ENCODE measurements at places on chromosomes 1 and 21. TPM values are rescaled to one million over a fixed set of nuclear protein-coding genes. Genes with fewer than 3 reads are reported as not detected.

Gene CTTNBP2NL
- polyA plus RNA-seq: 2.5 TPM

GRCh38 chr1:197933647-197934046, 16.5 kb downstream of the LHX9 start:
- H3K27ac ChIP-seq: no peak overlapping the region
- DNase-seq: no peak
- H3K27me3 ChIP-seq: peaks cover 18% of the 10 kb centered on the region
- H3K4me3 ChIP-seq: no peak overlapping the region
- H3K36me3 ChIP-seq: no peaks in the 10 kb centered on the region
- H3K4me1 ChIP-seq: peaks cover 3% of the 10 kb centered on the region

DNA sequence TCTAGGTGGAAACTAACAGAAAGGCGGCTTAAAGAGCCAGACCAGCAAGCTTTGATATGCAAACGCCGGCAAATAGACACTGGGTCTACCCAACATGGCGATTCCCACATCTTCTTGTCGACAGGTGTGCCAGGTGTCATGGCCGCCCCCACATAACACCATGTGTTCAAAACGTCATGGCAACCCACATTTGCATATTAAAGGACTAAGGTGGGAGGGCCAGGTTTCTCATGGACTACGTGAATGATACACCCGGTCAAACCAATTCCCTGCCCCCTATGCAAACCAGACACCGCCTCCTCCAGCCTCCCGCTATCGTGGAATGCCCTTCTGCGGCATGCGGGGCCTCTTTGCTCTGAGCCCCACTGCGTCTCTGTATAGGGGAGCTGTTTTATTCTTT, 41.3 kb downstream of the ICOSLG start:
- H3K4me1 ChIP-seq: no peaks in the 10 kb centered on the region
- no peak overlapping the region for H3K4me3 ChIP-seq
- H3K36me3 ChIP-seq: no peaks in the 10 kb centered on the region
- H3K27ac ChIP-seq: no peak overlapping the region

Gene CAMTA1
- 68.7 TPM for polyA plus RNA-seq

DNA sequence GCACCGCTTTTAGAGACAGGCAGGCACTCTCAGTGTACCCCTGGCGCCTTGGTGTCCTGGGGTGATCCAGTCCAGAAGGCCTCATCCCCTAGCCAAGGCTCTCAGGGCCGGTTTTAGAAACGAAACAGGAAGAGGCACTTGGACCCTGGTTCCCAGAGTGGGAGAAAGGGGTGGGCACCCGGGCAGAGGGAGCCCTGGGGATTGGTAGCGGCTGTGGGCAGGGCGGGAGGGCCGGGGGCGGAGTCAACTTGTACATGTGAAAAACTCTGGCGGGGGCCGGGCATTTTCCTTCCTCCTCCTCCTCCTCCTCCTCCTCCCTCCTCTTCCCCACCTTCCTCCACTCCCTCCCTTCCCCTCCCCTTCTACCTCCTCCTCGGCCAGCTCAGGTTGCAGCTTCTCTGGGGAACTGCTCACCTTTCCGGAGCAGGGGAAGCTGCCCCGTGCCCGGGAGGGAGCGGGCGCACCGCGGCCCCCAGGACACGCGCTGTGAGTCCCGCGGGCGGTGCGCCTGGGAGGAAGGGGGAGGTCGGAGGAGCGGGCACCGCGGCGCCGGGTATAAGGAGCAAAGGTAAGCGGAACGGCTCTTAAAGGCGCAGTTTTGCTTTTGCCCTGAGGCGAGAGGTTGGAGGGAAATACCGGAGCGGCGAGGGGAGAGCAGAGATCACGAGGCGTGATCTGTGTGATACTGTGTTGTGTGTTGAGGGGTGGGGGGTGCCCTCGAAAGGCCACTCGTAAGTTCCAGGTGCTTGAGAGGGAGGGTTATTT, at the start of gene CDK18:
TSS of gene CDK18 (plus strand) at position 359 of the 765 bp plus-strand sequence. CDS start 18,499 bp downstream, outside the sequence.
- H3K4me1 ChIP-seq: peaks cover 16% of the 10 kb centered on the region
- peak; percentile 84 for DNase-seq
- no peaks in the 10 kb centered on the region for H3K27me3 ChIP-seq
- peak within 1 kb of the TSS; percentile 57 for H3K4me3 ChIP-seq
- no peaks in the 10 kb centered on the region for H3K36me3 ChIP-seq

DNA sequence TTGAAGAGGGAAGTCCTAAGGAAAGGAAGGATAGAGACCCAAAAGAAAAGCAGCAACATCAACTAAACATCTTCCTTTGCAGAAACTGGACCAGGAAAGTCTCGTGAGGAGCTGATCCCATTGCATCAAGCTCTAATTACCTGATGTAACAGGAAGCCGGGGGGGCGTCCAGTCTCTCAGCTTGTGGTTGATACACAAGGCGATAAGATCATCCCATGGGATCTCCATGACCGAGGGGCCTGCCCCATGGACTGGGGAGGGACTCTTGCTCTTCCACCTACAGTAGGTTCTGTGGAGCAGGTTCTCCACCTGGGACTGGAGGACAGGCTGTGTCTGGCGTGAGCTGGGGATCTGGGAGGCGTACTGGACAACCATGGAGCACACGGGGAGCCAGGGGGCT, 14.8 kb upstream of the LSS start:
- no peak overlapping the region for H3K27ac ChIP-seq
- H3K4me3 ChIP-seq: no peak overlapping the region
- H3K4me1 ChIP-seq: no peaks in the 10 kb centered on the region
- no peaks in the 10 kb centered on the region for H3K27me3 ChIP-seq
- H3K36me3 ChIP-seq: peaks cover 100% of the 10 kb centered on the region
- no peak for DNase-seq

Gene GJA9
- polyA plus RNA-seq: not detected

DNA sequence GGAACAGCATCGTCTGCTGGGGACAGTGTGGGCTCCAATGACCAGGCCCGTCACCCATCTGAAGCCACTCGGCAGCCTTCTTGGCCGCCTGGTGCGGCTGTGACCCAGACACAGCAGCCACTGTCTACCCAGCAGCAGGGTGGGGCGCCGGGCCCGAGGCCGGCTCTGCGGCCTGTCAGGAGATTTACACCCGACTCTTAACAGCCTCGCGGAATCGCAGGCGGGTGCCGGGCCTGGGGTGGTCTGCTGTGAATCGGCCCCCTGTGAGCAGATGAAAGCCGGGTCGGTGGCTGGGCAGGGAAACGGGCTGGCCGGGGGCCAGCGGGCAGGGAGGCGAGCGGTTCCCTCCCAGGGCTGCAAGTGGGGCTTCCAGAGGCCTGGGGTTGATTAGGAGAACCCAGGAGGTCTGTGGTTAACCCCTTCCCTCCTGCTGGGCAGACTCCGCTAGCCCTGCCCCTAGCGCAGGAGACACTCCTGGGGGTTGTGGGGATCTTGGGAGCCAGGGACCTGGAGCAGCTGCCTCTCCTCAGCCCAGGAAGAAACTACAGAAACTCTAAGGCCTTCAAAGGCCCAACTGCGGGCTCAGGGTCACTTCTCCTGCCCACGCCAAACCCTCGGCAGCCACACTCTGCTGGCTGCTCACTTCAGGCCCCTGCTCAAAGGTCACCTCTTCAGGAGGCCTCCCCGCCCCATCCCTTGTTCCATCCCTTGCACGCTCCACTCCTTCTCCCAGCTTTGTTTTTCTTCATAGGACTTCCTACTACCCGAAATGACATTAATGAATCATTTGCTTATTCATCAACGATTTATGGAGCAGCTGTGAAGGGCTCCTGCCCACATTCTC, 15.6 kb downstream of the RUNX3 start:
- H3K4me1 ChIP-seq: peaks cover 96% of the 10 kb centered on the region
- no peak overlapping the region for H3K4me3 ChIP-seq
- no peak overlapping the region for H3K27ac ChIP-seq

DNA sequence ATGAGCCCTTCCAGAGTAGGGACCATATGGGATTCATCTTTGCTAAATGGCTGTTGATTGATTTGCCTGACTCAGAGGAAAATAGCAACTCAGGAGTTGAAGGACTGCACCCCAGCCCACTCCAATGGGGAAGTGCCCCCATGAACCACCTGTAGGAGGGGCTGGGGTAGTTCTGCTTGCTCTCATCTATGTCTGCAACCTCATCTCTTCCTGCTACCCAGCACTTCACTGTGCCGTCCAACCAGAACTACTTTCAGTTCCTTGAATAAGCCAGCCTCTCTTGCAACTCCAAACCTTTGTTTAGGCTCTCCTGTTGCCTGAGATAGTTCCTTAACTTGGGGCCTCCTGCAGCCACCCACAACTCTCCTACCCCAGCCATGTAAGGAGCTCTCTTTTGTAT, 26.6 kb downstream of the BEND5 start:
- H3K4me1 ChIP-seq: peaks cover 26% of the 10 kb centered on the region
- no peak overlapping the region for H3K4me3 ChIP-seq
- H3K27me3 ChIP-seq: no peaks in the 10 kb centered on the region
- DNase-seq: peak; percentile 76
- H3K27ac ChIP-seq: no peak overlapping the region

Gene IL19
- polyA plus RNA-seq: 0.12 TPM

GRCh38 chr1:217527151-217527550, 103.7 kb downstream of the GPATCH2 start:
- H3K4me1 ChIP-seq: no peaks in the 10 kb centered on the region
- no peak overlapping the region for H3K27ac ChIP-seq
- H3K4me3 ChIP-seq: no peak overlapping the region
- no peaks in the 10 kb centered on the region for H3K27me3 ChIP-seq
- no peaks in the 10 kb centered on the region for H3K36me3 ChIP-seq
- DNase-seq: no peak

GRCh38 chr1:236748268-236748870, 46.7 kb upstream of the MTR start:
- no peaks in the 10 kb centered on the region for H3K4me1 ChIP-seq
- H3K27me3 ChIP-seq: no peaks in the 10 kb centered on the region
- no peak overlapping the region for H3K27ac ChIP-seq
- DNase-seq: no peak

DNA sequence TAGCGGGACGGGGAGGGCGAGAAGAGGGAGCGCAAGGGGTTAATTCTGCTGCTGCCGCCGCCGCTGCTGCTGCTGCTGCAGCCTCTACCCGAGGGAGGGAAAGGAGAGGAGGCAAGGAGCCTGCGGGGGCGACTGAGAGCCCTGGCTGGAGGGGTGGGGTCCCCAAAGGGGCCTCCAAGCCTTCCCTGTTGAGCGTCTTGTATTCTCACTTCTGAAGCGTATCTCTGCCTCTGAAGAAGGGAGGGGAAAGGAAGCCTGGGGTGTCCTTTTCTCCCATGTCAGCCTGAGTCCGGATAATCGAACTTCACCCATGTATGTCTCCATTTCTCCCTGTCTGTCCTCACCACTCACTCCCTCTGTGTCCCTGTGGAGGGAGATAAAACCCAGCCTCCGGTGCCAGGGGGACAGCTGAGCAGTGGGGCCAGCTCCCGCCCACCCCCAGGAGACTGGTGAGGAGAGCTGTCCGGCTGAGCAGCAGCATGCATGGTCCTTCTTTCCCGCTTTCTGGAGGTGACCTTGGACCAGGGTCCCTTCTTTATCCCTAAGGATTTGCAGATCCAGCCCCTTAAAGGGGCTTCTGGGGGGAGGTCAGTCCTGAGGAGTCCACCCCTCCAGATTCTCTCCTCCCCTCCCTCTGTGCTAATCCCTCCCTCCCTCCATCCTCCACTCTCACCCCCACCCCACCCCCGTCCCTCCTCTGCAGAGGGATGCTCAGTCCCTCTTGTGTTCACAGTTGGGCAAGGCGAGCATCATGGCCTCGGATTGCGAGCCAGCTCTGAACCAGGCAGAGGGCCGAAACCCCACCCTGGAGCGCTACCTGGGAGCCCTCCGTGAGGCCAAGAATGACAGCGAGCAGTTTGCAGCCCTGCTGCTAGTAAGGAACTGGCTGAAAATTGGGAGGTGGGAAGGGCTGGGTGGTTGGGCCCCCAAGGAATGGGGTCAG, 1.0 kb downstream of the NCDN start:
- H3K27ac ChIP-seq: peak overlapping the region; percentile 98
- H3K4me1 ChIP-seq: peaks cover 40% of the 10 kb centered on the region
- H3K4me3 ChIP-seq: peak overlapping the region; percentile 94
- no peaks in the 10 kb centered on the region for H3K27me3 ChIP-seq
- peaks cover 42% of the 10 kb centered on the region for H3K36me3 ChIP-seq
- DNase-seq: peak; percentile 84
